Activated naive CD4-positive, alpha-beta T cell treated with anti-CD3 and anti-CD28 coated beads for 36 hours (primary cell): ENCODE measurements at places on chromosomes 2 and 18. TPM values are rescaled to one million over a fixed set of nuclear protein-coding genes. Genes with fewer than 3 reads are reported as not detected.
A peak's percentile ranks its signal among the peaks of the same experiment; 100 is the strongest.

DNA sequence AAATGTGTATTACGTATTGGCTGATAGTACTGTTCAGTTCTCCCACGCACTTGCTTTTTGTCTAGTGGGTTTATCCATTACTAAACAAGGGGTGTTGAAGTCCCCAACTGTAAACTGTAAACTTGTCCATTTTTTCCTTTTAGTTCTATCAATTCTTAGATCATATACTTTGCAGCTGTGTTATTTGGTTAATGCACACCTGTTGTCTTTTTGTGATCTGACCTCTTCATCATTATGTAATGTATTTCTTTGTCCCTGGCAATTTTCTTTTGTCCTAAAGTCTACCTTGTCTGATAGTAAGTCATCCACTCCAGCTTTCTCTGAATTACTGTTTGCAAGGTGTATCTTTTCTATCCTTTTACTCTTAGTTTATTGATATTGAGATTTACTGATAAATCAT lies 21.9 kb downstream of the MCEE start:
- DNase-seq = no peak
- no peak overlapping the region for H3K27ac ChIP-seq
- peaks cover 6% of the 10 kb centered on the region for H3K4me1 ChIP-seq

GRCh38 chr2:221943076-221943810 lies 355.6 kb downstream of the PAX3 start:
- DNase-seq = no peak
- no peak overlapping the region for H3K4me3 ChIP-seq
- no peaks in the 10 kb centered on the region for H3K4me1 ChIP-seq
- H3K36me3 ChIP-seq = no peaks in the 10 kb centered on the region
- H3K27me3 ChIP-seq = no peaks in the 10 kb centered on the region
- H3K27ac ChIP-seq = no peak overlapping the region

- no peak for DNase-seq
- H3K27ac ChIP-seq = no peak overlapping the region
- H3K36me3 ChIP-seq = peaks cover 4% of the 10 kb centered on the region
Measured at GRCh38 chr2:45748239-45748638, 96.8 kb downstream of the PRKCE start.

Gene CCDC178
- not detected for total RNA-seq

- no peak for DNase-seq
- no peak overlapping the region for H3K27ac ChIP-seq
- no peaks in the 10 kb centered on the region for H3K36me3 ChIP-seq
- peaks cover 10% of the 10 kb centered on the region for H3K27me3 ChIP-seq
- no peak overlapping the region for H3K4me3 ChIP-seq
- H3K4me1 ChIP-seq = no peaks in the 10 kb centered on the region
Measured at GRCh38 chr18:59467497-59467896, 108.4 kb upstream of the LMAN1 start.

DNA sequence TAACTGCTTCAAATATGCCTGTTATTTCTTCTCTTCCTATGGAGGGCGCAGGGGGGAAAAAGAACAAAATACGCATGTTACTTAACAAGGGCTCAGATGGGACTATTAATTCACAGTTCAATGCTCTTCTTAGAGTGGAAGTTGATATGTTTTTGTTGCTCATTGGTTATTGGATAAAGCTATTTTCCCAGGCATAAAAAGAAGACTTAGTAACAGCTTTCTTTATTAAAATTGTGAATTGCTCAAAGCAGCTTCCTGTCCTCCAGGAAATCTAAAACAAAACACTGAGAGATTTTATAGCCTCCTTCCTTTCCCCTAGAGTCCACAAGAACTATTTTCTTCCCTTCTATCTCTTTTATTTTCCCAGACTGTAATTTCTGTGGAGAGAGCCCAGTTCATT lies 180.8 kb downstream of the SH3BP4 start:
- H3K27me3 ChIP-seq = peaks cover 31% of the 10 kb centered on the region
- H3K27ac ChIP-seq = no peak overlapping the region
- no peak overlapping the region for H3K4me3 ChIP-seq
- H3K4me1 ChIP-seq = no peaks in the 10 kb centered on the region
- H3K36me3 ChIP-seq = no peaks in the 10 kb centered on the region

- peaks cover 14% of the 10 kb centered on the region for H3K27me3 ChIP-seq
- DNase-seq = peak; percentile 84
- H3K4me3 ChIP-seq = no peak overlapping the region
- H3K4me1 ChIP-seq = peaks cover 36% of the 10 kb centered on the region
- no peaks in the 10 kb centered on the region for H3K36me3 ChIP-seq
Measured at GRCh38 chr2:230984393-230985220, 11.3 kb upstream of the SPATA3 start.

Gene MOGAT1
- total RNA-seq = not detected

- no peaks in the 10 kb centered on the region for H3K36me3 ChIP-seq
- no peak overlapping the region for H3K27ac ChIP-seq
- H3K4me3 ChIP-seq = no peak overlapping the region
- no peaks in the 10 kb centered on the region for H3K27me3 ChIP-seq
Measured at GRCh38 chr2:65136253-65136652, 6.3 kb upstream of the RAB1A start.

DNA sequence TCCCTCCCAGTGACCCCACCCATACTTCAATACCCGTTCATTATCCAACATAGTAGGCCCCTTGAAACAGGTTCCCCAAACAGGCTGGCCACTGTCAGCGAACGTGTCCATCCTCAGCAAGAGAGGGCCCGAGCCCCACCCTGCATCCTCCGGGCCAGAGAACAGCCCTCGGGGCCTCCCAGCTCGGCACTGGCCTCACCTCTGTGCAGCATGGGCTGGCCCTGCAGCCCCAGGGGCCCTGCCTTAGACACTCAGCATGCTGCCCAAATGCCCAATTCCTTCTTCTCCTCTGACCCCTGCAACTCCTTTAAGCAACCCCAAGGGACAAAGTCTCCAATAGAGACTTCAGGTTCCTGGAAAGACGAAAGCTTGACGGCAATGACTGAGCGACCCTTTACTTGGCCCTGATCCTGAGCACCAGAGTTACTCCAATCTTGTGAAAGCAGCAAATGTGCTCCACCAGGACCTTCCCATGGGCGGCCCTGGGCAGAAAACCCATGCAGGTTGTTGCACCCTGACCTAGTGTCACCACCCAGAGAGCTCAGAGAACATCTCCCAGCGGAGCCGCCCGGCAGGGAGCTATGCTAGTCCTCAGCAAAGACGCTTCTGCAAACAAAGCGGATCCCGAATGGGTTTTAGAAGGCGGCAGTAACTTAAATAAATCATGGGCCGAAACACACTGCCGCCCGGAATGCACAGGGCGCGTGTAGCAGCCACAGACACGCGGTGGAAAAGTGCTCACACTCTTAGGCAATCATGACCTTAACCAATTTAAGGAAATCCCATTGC lies 782 bp downstream of the COL6A3 start:
- DNase-seq = no peak
- H3K27me3 ChIP-seq = no peaks in the 10 kb centered on the region
- no peak overlapping the region for H3K27ac ChIP-seq
- H3K36me3 ChIP-seq = no peaks in the 10 kb centered on the region
- H3K4me1 ChIP-seq = no peaks in the 10 kb centered on the region

- no peak overlapping the region for H3K27ac ChIP-seq
- H3K36me3 ChIP-seq = no peaks in the 10 kb centered on the region
- no peak for DNase-seq
Measured at GRCh38 chr2:50535971-50536759, 495.8 kb downstream of the NRXN1 start.

Gene CFAP210
- total RNA-seq = not detected

Gene MEP1B
- not detected for total RNA-seq

GRCh38 chr2:156526950-156527636 lies 90.9 kb downstream of the GPD2 start:
- no peak overlapping the region for H3K4me3 ChIP-seq
- H3K27me3 ChIP-seq = no peaks in the 10 kb centered on the region
- H3K27ac ChIP-seq = no peak overlapping the region
- peaks cover 9% of the 10 kb centered on the region for H3K4me1 ChIP-seq
